Stimulated activated CD4-positive, alpha-beta T cell treated with anti-CD3 and anti-CD28 coated beads, Interleukin-1b, Interleukin-23, amount 100 ng/mL, for 4 hours (primary cell): ENCODE measurements at places on chromosomes 2 and 18.

DNA sequence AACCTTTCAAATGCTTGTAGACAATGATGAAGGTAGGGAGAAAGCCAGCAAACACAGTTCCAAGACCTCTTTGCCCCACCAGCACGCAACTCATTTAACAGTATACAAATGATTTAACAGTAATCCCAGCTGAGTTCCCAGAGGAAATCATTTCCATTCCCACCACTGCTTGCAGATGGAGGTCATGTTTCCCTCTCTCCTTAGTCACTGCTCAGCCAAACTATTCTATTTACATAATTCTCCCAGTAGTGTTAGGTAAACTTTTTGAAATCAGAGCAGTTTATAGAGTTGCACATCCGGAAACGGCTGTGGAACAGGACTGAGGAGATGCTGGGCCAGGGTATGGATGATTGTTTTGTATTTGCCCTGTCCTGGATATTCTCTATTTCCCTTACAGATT lies 328.5 kb downstream of the FIGN start:
- no peak for DNase-seq

DNA sequence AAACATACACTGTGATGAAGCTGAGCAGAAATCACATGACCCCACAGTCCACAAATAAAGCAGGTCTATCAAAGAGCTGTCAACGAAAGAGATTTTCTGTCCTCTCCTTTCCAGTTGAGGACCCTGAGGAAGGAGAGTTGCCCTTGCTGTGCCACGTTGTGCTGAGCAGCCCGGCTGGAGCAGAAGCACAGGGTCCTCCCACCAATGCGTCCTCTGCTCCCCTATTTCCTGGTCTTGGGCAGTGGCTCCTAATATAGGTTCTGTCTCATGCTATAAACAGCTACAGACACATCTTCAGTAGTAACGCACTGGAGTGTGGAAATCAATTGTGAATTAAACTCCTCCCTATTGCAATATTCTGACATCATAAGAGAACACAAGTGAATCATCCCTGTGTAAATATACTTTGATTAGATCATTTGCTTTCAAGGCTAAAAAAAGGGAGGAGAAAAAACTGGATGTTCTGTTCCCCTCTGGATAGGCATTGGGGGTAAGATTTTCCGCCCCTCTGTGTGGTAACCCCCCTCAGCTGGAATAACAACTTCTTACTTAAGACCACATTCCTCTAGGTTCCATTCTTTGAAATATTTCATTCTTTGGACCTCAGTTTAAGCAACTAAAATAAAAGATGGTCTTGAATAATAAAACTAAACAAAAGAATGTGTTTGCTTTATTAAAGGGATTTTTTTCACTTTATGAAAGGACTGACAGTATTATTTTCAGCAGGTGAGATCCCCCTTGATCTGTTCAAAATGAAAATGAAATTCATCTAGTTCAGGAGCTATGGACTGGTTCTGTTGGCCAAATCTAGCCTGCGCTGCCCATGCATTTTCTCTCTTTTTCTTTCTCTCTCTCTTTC lies 8.3 kb upstream of the RHOB start:
- DNase-seq, result no peak

GRCh38 chr18:22084547-22084946 lies 84.8 kb upstream of the GATA6 start:
- DNase-seq, result no peak

DNA sequence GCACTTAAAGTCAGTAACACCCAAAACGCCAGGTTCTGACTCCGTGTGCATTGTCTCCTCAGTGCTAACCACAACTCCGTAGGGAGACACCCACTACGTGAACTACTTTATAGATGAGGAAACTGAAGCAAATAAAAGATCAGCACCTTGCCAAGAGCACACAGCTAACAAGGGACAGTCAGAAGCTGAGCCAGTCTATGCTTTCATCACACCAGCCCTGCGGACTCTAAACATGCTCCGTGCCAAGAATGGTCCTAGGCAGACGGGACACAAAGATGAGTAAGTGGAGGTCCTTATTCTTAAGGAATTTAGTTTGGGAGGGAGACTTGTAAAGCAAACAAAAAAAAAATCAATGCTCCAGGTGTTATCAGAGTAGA lies 9.6 kb downstream of the MBOAT2 start:
- no peak for DNase-seq

DNA sequence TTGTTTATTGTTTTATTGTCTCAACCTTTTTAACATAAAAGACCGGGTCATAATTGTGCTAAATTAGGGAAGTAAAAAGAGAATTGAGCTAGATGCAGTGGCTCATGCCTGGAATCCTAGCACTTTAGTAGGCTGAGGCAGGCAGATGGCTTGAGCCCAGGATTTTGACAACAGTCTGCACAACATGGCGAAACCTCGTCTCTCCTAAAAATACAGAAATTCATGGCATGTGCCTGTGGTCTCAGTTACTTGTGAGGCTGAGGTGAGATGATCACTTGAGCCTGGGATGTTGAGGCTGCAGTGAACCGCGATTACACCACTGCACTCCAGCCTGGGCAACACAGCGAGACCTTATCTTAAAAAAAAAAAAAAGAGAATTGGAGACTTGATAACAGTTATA lies 104.2 kb upstream of the TTC27 start:
- no peak for DNase-seq

DNA sequence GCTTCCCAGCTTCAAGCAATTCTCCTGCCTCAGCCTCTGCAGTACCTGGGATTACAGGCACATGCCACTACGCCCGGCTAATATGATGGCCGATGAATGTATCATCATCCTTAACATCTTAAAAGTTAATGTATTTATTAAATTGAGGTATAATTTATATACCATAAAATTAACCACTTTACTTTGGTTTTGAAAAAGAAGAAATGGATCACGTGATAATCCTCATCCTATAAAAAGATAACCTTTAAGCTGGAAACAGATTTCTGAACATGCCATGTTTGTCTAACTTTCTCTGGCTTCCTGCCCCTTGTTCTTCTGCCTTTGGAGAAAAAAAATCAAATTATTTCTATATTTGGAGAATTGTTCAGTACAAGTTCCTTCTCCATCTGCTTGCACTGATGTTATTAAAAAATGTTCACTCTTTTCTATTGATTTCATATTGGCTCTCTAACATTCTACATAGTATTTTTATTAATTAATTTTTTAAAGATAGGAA lies 57.0 kb upstream of the ACTR3 start:
- DNase-seq, result no peak

DNA sequence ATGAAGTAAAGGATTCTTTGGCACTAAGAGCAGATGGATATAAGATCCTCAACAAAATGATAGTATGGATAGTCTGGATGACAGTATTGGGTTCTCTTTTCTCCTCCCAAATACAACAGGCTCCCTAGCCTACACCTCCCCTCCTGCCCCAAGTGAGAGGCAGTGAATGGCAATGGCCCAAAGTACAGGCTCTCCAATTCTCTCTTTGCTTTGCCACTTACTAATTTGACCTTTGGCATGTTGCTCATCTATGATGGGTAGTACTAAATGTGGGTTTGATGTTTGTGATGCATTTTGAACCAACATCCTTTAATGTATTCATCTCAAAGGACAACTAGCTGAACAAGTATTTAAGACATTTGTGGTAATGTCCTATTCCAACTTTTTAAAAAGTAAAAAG lies 65.9 kb downstream of the EIF5B start:
- DNase-seq, result no peak

- no peak for DNase-seq
Observed at GRCh38 chr2:161096336-161096735, 63.9 kb upstream of the TANK start.

GRCh38 chr2:200225951-200226350 lies 80.5 kb upstream of the SPATS2L start:
- DNase-seq, result no peak

GRCh38 chr2:60094450-60094929 lies 459.0 kb downstream of the BCL11A start:
- DNase-seq, result no peak

DNA sequence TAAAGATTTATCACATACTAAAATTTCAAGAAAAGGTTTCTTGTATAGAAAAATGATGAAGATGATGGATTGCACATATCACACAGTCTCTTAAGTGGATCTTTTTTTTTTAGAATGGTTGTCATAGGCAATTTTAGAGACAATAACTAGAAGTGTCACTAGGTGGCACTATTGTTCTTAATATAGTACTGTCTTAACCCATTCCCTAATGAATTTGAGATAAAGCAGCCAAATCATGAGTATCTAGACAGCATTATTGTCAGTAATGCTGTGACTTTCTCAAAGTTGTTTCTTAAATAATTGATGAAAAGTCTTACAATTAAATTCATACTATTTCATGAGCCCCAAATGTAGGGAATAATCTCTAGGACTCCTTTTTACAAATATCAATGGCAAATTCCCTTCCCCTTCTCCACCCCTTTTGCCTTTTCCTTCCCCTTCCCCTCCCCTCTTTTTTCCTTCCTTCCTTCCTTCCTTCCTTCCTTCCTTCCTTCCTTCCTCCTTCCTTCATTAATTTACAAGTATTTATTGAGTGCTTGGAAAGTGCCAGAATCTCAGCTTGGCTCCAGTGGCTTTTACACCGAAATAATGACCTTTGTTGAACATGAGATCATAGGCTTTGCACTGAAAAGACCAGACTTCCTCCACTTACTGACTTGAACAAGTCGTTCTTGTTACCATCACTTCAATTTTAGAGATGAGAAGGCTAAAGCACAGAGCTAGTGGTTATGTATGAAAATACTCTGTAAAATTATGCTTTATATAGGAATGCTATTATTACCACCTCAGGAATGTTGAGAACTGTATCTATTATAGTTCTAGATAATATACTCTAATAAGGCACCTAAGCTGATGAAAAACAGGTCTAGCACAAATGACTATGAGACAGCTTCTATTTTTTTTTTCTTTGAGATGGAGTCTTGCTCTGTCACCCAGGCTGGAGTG lies 19.8 kb downstream of the MYL12B start:
- no peak for DNase-seq

- DNase-seq, result no peak
Observed at GRCh38 chr18:55841314-55841713, 253.3 kb upstream of the TCF4 start.

- DNase-seq, result no peak
Observed at GRCh38 chr18:79915161-79916127, 36.0 kb downstream of the SLC66A2 start.

- no peak for DNase-seq
Observed at GRCh38 chr2:35976611-35977010, 379.0 kb upstream of the CRIM1 start.

DNA sequence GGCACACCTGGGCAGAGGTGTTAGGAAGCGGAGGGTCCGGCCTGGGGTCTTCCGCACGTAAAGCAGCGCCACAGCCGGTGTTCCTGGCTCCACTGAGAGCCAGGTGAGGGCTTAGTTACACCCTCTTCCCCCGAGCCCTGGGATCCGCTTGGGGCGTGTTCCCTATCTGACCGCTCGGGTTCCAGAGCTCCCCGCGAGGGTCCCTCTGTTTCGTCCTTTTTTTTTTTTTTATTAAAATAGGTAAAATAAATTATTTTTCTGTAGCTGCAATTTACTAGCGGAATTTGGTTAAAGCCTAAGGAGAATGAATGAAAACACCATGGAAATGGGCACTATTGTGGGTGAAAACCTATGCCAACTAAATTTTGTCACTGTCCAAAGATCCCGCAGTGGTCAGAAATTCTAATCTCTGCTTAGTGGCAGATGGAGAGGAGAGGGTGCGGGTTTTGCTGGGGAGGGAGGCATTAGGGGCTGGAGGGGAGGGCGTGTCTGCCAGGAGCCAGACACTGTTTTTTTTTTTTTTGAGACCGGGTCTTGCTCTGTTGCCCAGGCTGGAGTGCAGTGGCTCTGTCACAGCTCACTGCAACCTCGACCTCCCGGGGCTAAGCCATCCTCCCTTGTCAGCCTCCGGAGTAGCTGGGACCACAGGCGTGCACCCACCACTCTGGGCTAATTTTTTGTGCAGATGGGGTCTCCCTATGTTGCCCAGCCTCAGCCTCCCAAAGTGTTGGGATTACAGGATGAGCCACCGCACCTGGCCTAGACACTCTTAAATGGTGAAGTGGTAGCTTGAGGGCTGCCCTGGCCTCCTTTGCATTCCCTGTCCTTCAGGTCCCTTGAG lies 834 bp downstream of the PDCL3 start:
- no peak for DNase-seq

GRCh38 chr18:46264255-46264654 lies 160.1 kb downstream of the HAUS1 start:
- no peak for DNase-seq

- DNase-seq, result no peak
Observed at GRCh38 chr2:36002941-36003340, 352.6 kb upstream of the CRIM1 start.
